Ovary (tissue), 10 donors: ENCODE measurements at places on chromosomes 7 and 10.

DNA sequence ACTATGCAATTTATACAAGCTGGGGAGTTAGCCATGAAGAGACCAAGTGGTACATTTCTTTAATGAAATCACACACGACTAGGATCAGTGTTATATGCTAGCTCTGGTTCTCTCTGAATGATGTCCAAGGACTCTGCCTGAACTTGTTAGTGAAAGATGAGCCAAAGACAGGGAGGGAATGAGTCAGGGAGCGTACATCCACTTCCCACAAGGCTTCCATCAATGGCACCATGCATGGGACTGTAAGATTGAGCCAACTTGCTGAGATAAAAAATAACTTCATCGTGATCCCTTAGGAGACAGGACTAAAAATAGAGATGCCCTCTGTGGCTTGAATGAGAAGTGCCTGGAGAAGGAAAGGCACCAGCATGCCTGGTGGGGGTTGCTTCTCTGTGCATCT lies 629.7 kb downstream of the ACTR3B start:
- DNase-seq = no peak

- DNase-seq = peak; percentile 49
These were observed 48.1 kb upstream of the COMTD1 start for GRCh38 chr10:75283671-75284470.

GRCh38 chr7:979886-980571 lies 3.0 kb upstream of the CYP2W1 start:
- no peak for DNase-seq

- no peak for DNase-seq
These were observed 28.1 kb upstream of the GARS1 start for GRCh38 chr7:30566596-30566995.

GRCh38 chr10:70206762-70207161 lies 26.5 kb downstream of the PPA1 start:
- DNase-seq = no peak

GRCh38 chr10:69865450-69865849 lies 63.7 kb downstream of the COL13A1 start:
- DNase-seq = no peak

GRCh38 chr7:105690325-105690945 lies 109.1 kb upstream of the EFCAB10 start:
- DNase-seq = no peak

DNA sequence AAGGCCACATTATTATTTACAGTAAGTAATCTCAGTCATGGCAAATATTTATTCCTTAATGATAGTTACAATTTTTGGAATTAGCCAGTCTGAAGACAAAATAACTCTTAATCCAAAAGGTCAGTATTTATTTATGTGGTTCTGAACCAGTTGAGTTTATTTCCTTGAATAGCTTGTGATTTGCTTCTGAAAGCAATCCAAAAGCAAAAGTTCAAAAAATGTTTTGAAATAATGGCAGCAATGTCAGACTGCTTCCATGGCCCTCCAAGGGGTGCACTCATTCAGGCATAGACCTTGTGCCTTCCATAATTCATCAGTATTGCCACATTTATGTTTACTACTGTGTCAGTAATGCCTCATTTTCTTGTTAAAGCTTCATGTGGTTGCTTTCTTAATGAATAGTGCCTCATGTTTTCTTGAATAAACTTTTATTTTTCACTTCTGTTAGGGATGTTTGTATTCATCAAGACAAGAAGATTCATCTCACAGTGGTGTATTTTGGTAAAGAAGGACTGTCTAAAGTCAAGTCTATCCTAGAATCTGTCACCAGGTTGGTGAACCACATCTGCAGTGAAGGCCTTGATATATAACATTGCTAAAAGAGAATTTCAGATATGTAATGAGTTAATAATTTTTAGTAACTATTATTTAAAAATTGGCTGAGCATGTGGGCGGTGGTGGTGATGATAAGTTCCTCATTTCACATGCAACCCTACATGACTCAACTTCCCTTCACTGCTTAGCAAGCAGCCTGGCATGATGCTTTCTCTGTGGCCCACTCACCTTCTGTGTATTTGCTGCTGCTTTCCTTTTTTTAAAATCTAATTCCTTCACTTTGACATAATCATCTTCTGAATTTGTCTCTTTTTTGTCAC lies 22.0 kb downstream of the CSGALNACT2 start:
- no peak for DNase-seq

GRCh38 chr10:111986079-111986478 lies 197.5 kb downstream of the GPAM start:
- no peak for DNase-seq

DNA sequence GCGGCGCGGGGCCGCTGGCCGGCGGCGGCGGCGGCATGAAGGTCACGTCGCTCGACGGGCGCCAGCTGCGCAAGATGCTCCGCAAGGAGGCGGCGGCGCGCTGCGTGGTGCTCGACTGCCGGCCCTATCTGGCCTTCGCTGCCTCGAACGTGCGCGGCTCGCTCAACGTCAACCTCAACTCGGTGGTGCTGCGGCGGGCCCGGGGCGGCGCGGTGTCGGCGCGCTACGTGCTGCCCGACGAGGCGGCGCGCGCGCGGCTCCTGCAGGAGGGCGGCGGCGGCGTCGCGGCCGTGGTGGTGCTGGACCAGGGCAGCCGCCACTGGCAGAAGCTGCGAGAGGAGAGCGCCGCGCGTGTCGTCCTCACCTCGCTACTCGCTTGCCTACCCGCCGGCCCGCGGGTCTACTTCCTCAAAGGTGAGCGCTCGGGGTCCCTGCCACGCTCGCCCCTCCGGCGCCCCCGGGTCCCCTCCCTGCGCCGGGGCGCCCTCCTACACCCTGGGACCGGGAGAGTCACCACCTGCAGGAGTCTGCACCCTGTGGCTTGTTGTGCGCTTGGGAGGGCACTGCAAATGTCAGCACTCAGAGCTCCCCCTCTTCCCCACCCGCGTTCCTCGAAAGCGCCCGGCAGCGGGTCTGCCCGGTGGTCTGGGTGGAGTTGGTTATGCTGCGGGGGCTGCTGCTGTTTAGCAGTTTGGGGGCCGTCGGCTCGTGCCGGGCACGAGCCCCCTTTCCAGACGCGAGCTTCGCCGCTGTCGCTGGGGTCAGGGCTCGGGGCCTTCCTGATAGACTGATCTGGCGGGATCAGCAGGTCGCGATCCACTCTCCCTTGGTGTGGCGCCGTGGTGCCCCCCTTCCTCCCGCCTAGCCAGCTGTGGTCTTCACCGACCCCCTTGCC lies 627 bp downstream of the DUSP5 start:
- DNase-seq = peak; percentile 79

DNA sequence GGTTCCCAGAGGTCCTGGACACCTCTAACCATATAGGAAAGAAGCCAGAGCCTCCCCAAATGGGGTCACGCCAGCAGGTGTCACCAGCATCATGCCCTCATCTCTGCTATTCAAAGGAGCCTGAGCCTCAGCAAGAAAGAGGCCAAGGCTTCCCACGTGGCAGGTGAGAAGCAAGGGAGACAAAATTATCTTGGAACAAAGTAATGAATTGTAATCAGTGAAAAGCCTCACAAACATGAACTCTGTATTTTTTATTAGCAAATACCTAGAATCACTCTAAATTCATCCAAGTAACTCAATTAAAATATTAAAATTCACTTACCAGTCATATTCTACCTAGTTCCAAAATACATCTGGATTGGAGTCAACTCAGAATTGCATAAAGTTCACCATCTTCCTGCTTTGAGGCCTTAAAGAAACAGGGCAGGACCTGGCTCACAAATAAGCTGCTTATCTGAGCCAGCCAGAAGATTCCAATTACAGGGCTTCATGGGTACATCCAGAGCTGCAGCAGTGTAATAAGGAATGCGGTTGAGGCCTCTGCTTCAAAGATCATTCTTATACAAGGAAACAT lies 68.7 kb downstream of the SGMS1 start:
- no peak for DNase-seq

DNA sequence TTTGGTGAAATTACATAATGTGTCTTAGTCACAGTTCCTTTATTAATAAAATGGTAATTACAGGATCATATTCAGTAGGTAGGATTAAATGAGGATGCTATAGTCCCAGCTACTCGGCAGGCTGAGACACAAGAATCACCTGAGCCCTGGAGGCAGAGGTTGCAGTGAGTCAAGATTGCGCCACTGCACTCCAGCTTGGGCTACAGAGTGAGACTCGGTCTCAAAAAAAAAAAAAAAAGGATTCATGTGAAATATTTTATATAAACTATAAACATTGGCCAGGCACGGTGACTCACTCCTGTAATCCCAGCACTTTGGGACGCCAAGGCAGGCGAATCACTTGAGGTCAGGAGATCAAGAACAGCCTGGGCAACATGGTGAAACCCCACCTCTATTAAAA lies 197.9 kb downstream of the IMMP2L start:
- no peak for DNase-seq

- DNase-seq = no peak
These were observed 55.0 kb downstream of the PODXL start for GRCh38 chr7:131501422-131501821.

DNA sequence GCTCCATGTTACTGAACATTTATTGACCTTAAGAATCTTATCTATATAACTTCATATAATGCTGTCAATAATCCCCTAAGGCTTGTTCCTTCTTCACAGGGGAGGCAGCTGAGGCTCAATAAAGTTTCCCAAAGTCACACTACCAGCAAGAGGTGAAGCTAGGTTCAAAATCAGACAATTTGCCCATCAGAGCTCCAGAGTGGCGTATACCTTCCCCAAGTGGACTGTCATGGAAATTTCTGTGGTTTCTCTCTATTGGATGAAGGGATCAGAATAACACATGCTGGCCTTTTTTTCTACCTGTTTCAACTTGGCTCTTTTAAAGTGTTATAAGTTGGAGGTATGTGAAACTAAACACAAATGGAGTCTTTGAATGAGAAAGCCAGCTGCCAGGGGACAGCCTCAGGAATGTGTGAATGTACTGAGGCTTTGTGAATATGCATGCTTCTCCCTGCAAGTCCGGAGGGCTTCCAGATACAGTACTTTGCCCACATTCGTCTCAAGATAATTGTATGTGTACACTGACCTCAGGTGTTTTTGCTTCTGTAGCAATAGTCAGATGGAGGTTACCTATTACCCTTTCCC lies 656.3 kb upstream of the CELF2 start:
- no peak for DNase-seq

- DNase-seq = no peak
These were observed 917.0 kb downstream of the TYW1 start for GRCh38 chr7:67913604-67914003.

GRCh38 chr7:13879143-13879542 lies 110.3 kb downstream of the ETV1 start:
- DNase-seq = no peak

GRCh38 chr10:76033457-76034196 lies 602.2 kb downstream of the LRMDA start:
- no peak for DNase-seq

- DNase-seq = no peak
These were observed 6.7 kb upstream of the EN2 start for GRCh38 chr7:155450970-155451801.

- DNase-seq = no peak
These were observed 898.1 kb downstream of the XPNPEP1 start for GRCh38 chr10:109025172-109025571.

DNA sequence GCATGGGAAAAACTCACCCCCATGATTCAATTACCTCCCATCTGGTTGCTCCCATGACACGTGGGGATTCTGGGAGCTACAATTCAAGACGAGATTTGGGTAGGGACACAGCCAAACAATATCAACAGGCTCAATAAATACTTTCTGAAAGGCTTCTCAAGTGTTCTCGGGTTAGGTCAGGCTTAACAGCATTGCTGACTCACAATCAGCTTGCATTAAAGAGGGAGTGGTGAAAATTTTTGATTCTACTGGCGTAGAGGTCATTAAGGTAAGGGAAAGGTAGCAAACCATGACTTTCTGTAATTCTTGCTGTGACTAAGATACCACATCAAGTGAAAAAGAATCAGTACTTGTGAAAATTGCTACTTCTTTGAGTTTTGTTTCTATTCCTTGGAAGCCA lies 126.4 kb downstream of the JCAD start:
- DNase-seq = no peak

- DNase-seq = no peak
These were observed 12.1 kb downstream of the VIM start for GRCh38 chr10:17240096-17240495.

- no peak for DNase-seq
These were observed 69.3 kb downstream of the LRRC4 start for GRCh38 chr7:127961786-127962453.

DNA sequence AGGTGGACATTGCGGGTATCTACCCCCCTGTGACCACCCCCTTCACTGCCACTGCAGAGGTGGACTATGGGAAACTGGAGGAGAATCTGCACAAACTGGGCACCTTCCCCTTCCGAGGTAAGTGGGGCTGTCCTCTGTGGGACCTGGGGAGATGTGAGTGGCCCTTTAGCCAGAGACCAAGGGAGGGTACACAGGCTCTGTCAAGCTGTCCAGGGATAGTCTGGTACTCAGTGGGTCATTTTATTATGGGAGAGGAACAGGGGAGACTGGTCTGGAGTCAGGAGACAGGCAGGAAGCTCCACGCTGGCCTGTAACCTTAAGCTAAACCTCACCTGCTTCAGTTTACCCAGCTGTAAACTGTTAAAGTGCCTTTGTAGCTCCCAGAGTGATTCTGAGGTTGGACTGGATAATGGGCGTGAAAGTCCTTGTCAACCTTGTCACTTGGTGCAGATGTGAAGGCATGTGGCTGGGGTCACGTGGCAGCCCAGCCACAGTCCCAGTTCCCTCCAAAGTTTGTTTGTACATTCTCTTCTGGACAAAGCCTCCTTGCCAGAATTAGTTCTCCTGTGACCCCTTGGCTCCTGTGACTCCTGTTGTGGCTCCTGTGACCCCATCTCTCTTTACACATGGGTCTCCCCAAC lies 729 bp downstream of the HOGA1 start:
- DNase-seq = no peak

DNA sequence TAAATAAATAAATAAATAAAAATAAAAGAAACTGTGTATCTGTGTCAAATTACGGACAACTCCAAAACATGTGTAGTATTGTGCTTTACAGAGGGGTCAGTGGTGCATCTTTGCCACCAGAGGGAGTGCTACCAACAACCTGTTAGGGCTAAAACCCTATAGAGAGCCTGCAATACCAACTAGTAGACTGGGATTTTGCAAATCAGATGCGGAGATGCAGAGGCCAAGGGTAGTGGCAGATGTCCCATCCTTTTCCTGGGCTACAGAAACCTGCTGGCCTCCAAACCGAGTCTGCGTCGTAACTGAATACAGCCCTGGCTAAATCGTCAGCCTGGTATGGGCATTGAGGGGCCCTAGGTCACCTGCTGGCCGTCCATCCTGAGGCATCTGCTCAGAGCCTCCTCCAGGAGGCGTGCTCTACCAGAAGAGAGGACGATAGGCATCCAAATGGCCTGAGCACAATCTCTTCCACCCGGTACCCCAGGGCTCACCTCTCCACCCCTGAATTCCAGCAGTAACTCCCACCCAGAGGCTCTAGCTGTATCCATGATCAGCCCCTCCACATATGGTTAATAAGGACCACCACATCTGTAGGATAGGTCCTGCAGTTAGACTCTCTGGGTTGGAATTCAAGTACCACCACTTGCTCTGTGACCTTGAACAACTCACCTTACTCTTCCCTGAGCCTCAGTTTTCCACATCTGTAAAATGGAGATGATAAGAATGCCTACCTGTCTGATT lies 6.2 kb upstream of the RRP12 start:
- no peak for DNase-seq

DNA sequence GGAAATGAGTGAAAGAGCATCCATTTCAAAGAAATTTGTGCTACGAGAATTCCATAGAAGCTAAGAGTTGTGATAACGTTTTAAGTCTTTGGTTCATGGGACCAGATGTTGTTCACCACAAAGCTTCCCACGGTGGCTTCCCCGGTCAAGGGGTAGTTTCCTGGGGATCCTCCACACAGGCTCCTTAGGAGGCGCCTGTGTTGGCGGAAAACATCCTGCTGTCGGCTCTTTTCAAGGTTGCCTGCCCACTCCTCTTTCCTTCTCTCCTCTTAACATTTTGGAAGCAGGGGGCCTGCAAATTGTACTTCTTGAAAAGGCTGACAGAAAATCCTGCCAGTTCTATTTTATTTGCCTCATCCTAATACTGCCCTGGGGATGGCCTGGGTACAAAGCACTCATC lies 398.6 kb downstream of the SORCS1 start:
- DNase-seq = no peak
